ENCODE measurements at places on chromosomes 16 and 17.

GRCh38 chr16:84554627-84555328, 50.3 kb upstream of the MEAK7 start:
- no peak for DNase-seq

DNA sequence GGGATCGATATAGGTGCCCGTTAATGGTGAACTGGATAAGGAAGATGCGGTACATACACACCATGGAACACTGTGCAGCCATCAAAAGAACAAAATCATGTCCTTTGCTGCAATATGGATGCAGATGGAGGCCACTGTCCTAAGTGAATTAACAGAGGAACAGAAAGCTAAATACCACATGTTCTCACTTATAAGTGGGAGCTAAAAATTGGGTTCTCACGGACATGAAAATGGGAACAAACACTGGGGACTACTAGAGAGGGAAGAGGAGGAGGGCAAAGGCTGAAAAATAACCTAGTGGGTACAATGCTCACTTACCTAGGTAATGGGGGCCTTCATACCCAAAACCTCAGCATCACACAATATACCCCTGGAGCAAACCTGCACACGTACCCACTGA, 302.6 kb downstream of the XYLT1 start:
- DNase-seq: no peak

- DNase-seq: peak; percentile 26
These were observed 1.0 kb downstream of the NOG start for GRCh38 chr17:56594320-56595107.

GRCh38 chr16:35255186-35255803, 1795.9 kb downstream of the TP53TG3F start:
- no peak for DNase-seq

DNA sequence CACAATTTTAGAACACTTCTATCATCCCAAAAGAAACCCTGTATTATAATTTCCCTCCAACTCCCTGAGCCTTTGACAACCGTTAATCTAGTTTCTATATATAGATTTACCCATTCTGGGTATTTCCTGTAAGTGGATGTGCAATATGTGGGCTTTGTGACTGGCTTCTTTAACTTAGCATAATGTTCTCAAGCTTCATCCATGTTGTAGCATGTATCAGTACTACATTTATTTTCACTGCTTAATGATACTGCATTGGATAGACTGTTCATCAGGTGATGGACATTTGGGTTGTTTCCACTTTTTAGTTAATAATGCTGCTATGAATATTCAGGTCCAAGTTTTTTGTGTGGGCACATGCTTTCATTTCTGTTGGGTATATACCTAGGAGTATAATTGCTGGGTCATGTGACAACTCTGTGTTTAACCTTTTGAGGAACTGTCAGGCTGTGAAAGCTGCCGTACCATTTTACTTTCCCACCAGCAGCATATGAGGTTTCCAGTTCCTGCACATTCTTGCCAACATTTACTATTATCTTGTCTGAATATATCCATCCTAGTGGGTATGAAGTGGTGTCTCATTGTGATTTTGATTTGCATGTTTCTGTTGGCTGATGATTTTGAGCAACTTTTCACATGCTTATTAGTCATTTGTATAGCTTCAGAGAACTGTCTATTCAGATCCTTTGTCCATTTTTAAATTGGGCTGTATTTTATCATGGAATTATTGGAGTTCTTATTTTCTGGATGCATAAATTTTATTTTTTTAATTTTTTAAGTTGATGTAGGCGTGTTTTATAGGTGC, 16.4 kb downstream of the REXO5 start:
- no peak for DNase-seq

GRCh38 chr16:11198828-11199227, 57.2 kb downstream of the SOCS1 start:
- DNase-seq: no peak

DNA sequence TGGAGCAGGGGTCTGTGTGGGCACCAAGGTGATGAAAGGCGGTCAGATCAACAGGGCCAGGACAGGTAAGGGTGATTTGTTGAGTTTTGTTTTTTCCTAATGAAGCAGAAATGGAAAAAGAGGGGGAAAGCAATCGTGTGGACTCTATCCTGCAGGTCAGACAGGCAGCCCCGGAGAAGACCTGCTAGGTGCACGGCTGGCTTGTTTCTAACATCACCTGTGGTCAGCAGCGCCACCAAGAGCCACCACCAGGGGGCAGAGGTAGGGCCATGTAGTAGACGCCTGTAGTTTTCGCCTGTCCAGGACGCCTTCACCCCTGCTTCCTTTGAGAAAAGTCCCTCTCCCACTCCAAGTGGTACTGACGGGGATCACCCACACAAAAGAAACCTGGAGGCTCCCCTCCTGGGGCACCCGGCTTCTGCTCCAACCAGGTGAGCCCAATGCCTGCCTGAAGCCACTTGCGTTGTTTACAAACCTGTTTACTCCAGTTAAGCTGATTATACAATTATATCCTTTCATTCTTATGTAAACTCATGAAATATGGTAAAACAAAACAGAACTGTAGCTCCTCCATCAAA, 54.2 kb upstream of the SEC14L1 start:
- peak; percentile 75 for DNase-seq

- DNase-seq: no peak
These were observed 52.1 kb upstream of the SLC12A3 start for GRCh38 chr16:56812884-56813283.

- no peak for DNase-seq
These were observed 3.3 kb downstream of the MAP2K6 start for GRCh38 chr17:69417545-69418483.

- no peak for DNase-seq
These were observed 1.2 kb downstream of the CDT1 start for GRCh38 chr16:88804552-88805339.

DNA sequence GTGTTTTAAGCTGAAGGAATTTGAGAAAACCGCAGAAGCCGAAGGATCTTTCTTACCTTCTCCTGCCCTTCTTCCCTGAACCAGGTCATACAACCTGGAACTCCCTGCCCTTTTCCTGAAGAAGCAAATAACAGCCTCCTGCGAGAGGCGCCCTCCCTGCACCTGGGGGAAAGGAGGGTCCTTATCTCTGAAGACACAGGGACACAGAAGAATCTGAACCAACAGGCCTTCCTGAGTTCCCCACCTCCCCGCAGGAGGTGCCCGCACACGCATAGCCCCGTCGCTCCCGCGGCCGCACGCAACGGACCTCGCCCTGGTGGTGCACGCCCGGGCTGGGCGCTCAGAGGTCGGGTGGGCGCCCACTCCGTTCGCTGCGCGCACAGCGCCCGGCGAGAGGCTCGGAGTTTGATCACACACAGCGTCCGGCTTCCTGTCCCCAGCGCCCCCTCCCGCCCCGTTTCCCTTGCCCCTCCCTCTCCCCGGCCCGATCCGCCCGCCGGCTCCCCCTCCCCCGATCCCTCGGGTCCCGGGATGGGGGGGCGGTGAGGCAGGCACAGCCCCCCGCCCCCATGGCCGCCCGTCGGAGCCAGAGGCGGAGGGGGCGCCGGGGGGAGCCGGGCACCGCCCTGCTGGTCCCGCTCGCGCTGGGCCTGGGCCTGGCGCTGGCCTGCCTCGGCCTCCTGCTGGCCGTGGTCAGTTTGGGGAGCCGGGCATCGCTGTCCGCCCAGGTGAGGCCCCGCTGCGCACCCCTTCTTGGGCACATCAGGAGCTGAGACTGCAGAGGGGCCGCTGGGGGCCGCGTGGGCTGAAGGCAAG, at the start of gene TNFSF12:
Gene TNFSF12 (plus strand): TSS at position 474 of the 816 bp plus-strand sequence. CDS start 96 bp downstream, at position 570.
- DNase-seq: peak; percentile 43

DNA sequence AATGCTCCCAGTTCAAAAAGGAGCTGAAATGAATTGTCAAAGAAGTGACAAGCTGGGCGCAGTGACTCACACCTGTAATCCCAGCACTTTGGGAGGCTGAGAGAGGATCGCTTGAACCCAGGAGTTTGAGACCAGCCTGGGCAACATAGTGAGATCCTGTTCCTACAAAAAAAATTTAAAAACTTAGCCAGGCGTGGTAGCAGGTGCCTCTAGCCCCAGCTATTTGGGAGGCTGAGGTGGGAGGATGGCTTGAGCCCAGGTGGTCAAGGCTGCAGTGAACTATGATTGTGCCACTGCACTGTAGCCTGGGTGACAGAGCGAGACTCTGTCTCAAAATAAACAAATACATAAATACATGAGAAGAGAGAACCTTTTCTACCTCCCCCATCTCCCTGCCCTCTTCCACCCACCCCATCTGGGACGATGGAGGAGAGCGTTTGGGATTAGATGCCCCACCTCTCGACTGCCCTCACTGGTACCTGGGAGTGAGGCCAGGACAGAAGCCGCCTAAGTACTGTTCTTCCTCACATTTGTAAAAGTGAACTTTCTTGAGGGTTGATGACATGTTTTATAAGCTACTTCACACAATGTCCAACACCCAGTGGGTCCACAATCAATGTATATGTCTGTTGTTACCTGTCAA, 2.4 kb downstream of the IL4R start:
- no peak for DNase-seq

GRCh38 chr16:53080345-53081031, 25.7 kb downstream of the CHD9 start:
- no peak for DNase-seq

- peak; percentile 86 for DNase-seq
These were observed 194.0 kb upstream of the CIBAR2 start for GRCh38 chr16:85306071-85306792.

DNA sequence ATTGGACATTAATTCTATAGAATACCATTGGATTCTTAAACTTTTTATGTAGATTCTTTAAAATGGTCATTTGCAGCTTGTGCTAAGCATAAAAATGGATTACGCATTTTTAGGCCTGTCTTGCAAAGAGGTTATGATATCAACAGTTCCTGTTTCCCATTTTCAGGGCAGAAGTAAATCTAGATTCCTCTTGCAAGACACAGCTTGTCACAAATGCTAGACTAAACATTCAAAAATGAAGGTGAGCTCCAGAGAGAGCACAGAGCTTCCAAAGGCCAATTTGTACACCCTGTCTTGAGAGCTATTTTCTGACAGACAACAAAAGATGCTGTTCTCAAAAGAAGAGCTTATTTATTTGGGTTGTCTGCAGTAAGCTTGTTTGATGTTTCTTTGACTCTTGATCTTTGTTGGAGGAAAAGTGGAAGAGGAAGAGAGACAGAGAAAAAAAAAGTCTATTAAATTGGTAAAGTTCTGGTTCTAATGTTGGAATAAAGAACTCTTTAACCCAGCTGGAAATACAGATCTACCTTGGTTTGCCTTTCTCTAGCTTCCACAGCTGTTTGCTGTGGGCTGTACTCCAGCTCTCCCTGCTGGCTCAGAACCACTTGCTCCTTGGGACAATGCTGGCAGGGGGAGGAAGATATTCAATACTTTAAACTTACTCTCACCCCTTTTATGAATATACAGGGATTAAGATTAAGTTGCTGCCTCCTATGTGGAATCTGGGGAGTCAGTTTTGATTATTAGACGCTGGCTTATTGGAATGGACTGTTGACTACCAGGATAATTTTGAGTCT, 651.8 kb downstream of the CDH11 start:
- DNase-seq: no peak

DNA sequence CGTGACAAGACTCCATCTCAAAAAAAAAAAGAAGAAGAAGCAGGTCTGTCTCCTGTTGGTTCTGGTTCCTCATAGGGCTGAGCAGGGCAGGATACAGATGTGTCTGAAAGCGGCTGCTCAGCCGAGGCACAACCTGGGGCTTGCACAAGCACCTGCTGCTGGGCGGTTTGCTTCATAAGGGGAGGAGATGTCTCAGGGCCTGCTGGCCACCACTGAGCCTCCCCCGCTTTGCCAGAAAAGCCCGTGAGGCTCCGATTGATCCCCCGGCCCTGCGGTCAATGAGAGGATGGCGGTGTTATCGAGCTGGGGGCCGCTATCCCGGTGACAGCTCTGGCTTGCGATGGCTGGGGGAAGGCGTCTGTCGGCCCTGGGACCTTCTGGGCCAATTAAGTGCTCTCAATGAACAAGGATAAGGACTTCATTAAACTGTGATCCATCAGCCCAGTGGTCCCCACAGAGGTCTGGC, 162.0 kb downstream of the SDK2 start:
- DNase-seq: peak; percentile 60

DNA sequence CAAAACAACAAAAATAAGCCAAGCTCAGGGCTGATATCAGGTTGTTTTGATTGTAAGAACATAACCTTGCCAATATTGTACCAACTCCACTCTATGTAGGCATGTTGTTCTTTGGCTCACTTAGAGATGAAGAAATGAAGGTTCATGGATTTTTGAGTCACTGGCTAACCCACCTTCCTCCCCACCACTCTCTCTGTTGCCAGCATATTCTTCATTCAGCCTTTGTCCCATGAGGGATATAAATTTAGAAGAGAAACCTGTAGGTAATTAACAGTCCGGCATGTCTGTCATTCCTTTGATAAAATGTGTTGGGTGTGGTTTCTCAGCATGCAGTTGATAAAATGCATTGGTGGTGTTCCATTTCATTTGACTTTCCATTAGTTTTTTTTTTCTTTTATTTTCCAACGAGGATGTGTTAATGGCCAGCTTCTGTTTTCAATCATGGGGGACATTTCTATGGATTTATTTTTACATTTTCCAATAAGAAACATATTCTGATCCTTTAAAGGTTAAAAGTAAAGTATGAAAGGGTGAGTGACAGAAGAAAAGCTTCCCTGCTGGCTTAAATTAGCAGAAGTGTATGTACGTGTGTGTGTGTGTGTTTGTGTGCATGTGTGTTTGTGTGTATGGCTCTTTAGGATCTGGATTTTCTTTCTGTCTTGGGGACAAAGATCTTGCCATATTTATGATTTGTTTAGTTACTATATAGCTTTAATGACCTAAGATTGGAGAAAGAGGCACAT, 166.2 kb upstream of the KCNJ16 start:
- DNase-seq: no peak

- no peak for DNase-seq
These were observed 5.9 kb downstream of the POLR2C start for GRCh38 chr16:57468346-57468745.

DNA sequence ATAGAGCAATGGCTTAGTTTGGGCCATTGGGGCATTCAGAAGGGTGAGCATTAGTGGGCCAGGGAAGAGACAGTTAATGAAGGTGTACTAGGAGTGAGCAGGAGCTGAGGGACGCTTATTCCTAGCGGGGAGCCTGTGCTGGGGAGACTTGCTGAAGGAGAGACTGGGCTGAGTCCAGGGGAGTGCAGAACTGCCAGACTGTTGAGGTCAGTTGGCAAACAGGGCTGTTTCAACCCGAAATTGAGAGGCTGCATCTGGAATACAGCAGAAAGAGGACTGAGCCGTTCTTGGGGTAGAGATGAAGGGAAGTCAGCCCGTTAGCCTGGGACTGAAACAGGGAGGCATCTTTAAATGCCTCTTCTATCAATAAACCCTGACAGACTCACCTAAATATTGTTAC, 33.2 kb downstream of the MAP2K6 start:
- DNase-seq: no peak

DNA sequence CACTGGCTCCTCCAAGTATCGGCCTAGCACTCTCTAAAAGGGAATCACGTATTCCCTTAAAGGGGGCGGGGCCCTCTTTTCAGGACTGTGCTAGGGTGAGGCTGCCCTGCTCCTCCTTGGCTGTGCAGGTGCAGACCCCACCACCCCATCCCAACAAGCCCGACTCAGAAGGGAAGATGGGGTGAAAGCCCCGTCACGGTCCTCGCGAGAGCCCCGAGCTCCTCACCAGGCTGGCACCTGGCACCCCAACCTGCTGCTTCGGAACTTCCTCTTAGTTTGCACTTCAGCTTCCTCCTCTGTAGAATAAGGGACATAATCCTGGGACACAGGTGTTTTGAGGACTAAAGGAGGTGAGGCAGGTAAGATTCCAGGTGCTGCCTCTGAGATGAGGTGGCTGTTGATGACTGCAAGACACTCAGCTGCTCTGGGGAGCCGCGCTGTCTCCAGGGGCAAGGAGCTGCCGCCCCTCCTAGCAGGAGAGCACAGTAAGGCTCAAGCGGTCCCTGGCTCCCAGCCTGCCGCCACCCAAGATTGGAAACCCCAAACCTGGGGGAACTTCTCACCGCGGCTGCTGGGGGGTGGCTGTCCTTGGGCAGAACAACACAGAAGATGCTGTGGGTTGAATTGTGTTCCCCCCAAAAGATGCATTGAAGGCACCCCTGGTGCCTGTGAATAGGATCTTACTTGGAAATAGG, 88.8 kb downstream of the MGAT5B start:
- peak; percentile 45 for DNase-seq
